ENCODE measurements at places on chromosomes 3 and 15.

GRCh38 chr3:185115371-185115770 lies 37.5 kb downstream of the C3orf70 start:
- no peak for DNase-seq

- DNase-seq: no peak
Observed at GRCh38 chr15:91890614-91891013, 37.1 kb downstream of the SLCO3A1 start.

DNA sequence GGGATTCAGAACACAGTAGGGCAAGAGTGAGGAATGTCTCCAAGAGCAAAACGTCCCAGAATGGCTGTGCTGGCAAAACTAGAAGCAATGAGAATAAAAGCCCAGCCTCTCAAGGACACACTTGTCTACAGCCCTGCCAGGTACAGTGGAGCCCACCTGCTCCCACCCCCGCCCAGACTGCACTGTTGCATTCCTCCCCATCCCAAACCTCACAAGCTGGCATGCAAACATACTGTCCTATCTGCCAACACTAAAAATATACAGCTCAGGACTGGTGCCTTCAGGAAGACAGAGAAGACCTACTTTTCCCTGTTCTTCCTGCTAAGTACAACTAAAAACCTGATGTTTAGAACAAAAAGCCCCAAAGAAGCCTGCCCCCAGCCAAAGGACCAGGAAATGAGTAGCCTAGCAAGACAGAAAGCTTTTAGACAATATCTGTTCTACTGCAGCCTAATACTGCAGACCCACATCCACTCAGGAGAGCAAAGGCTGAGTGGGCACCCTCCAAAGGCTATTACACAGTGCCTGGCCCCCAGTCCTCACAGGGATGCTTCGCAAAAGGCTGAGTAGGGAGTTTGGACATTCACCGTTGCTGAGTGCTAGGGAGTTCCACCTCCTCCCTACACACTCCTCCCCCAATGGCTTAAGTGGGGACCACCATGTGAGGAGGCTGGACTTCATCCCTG lies 13.5 kb downstream of the OCA2 start:
- no peak for DNase-seq

DNA sequence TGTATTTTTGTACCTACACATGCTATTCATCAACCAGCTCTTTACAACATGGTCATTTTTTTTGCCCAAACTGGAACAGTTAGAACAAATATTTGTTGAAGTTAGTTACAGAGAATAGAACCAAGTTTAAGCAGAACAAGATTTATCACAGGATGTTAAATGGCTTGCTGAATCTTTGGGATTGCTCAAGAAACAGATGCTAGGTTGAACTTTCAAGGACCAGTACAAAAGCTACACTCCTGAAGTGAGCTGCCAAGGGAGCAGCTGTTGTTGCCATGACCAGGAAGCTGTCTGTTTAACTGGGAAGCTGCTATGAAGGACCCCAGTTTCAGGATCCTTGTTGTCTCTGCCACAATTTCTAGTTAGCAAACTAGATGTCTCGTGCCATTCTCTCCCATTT lies 53.7 kb downstream of the ZIC1 start:
- no peak for DNase-seq

- no peak for DNase-seq
Observed at GRCh38 chr3:143617050-143617449, 231.2 kb downstream of the SLC9A9 start.

GRCh38 chr15:90001062-90001682 lies at the start of gene ZNF710:
Gene ZNF710, plus strand, starts transcription at chr15:90001324. Its CDS starts 65,814 bp downstream, at chr15:90067138.
- no peak for DNase-seq

GRCh38 chr3:57184526-57184925 lies 15.3 kb downstream of the HESX1 start:
- no peak for DNase-seq

DNA sequence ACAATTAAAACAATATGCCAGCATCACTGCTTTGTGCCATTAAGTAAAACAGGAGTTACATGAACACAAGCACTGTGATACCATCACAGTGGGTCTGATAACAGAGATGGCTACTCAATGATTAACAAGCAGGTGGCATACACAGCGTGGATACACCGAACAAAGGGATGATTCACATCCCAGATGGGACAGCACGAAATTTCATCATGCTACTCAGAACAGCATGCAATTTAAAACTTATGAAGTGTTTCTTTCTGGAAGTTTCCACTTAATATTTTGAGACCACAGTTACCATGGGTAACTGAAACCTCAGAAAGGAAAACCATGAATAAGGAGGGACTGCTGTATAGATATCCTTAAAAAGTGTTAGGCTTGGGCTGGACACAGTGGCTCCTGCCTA lies 44.5 kb downstream of the SLC24A1 start:
- DNase-seq: no peak

DNA sequence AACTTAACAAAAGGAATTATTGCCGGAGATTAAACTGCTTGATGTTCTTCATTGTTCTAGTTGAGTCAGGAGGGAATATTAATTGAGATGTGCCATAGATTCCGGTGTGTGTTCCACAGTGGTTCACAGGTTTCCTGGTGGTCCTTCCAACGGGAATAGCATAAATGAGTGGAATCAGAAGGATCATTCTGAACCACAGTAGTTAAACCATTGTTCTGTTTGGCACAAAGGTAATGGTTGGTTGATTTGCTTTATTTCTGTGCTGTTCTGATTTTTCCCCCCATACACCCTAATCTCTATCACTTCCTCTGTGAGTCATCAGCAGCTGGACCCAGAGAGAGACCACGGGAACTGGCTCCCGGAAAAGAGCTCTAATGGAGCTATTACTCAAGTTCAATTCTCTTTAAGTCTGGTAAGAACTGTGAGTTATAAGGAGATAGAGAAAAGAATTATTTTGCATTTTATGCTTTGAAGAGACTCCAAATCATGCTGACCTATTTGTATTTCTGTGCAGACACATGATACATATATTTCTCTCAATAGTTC lies 627.2 kb downstream of the ZIC1 start:
- DNase-seq: no peak

- DNase-seq: no peak
Observed at GRCh38 chr3:162492446-162493081, 996.0 kb downstream of the OTOL1 start.

GRCh38 chr3:126003447-126004190 lies 34.6 kb downstream of the ROPN1B start:
- no peak for DNase-seq

- DNase-seq: no peak
Observed at GRCh38 chr3:30682434-30683155, 76.2 kb downstream of the TGFBR2 start.

GRCh38 chr15:25773248-25773647 lies 89.9 kb downstream of the ATP10A start:
- no peak for DNase-seq

- no peak for DNase-seq
Observed at GRCh38 chr3:128382221-128382807, 84.4 kb downstream of the DNAJB8 start.

DNA sequence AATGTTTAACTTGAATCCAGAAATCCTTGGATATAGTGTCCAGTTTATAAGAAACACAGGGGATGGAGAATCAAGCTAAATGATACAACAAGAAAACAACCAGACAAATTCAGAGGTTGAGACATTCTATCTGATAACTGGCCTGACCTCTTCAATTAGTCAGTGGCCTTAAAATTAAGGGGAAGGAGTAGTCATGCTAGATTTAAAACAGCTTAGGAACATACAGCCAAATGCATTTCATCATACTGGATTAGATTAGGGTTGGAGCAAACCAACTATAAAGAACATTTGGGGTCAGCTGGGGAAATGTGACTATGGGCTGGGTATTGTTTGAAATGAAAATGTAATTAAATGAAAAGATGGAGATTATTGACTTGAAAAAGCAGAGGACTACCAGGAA lies 53.3 kb downstream of the PPARG start:
- DNase-seq: no peak

DNA sequence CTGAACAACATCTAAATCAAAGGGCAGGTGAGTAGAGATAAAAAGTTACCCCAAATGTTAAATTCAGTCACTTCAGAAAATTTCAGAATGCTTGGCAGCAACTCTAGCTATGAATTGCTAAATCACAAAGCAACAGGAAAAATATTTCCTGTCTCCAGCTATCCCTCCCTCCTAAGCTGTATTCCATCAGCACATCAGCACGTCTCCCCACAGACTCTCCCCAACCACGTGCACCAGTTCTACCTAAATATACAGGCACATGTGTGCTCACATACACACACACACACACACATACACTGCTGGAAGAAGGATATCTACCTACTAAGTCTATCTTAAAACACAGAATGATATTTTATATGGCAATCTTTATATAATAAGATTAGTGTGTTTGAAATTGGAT lies 177.1 kb upstream of the ARHGEF26 start:
- no peak for DNase-seq

GRCh38 chr3:54731732-54732445 lies 196.0 kb downstream of the LRTM1 start:
- no peak for DNase-seq

GRCh38 chr15:57380854-57381253 lies 4.5 kb downstream of the CGNL1 start:
- DNase-seq: no peak

DNA sequence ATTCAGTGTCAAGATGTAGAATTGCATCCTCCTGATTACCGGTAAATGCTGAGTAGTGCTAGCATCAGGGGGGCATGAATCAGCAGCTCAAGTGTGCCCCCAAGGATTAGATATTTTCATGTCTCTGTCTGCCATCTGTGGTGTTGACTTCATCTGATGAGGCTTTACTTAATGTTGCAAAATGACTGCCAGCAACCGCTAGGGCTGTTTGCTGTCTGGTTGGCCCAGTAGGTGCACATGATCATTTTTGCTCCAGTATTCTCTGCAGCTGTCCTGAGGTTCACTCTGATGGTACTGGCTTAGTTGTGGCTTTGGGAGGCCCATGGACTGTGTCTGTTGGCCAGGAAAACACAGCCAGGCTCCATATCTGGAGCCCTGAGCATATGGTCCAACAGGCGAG lies 316.4 kb downstream of the SOX2 start:
- no peak for DNase-seq

DNA sequence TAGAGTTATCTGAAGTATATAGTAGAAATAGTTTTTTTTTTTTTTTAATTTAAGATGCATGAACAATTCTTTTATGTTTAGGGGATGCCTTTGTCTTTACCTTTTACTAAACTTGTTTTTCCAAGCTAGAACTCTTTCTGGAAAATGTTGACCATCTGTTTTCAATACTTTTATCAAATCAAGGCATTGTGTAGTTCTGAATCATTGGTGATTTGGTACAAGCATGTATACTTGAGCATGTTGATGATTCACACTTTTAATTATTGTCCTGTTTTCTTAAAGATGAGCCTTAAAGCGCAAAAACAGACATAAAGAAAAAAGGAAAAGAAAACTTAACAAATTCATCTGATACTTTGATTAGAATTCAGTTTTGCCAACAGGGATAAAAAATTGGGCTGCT lies 28.3 kb downstream of the PDCD6IP start:
- DNase-seq: no peak
